ENCODE measurements at places on chromosomes 6 and 20. TPM values are rescaled to one million over a fixed set of nuclear protein-coding genes. Genes with fewer than 3 reads are reported as not detected.

DNA sequence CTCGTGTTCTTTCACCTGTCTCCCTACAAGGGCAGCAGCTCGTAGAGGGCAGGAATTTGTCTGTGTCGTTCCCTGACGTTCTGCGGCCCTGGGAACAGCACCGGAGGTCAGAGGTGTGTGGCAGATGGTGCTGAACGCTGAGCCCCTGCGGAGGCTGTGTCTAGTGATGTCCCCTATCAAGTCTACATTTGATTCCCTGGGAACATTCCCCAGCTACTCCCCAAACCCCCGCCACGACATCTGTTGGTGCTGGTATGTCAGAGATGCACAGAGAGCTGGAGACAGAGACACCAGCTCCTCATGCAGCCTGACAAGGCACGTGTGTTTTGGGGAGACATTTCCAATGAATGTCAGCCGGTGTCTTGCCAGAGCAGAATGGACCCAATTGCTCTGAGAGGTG is 7.7 kb downstream of the PMEPA1 start:
- peaks cover 23% of the 10 kb centered on the region for H3K4me1 ChIP-seq
- H3K4me3 ChIP-seq: no peak overlapping the region
- DNase-seq: no peak

DNA sequence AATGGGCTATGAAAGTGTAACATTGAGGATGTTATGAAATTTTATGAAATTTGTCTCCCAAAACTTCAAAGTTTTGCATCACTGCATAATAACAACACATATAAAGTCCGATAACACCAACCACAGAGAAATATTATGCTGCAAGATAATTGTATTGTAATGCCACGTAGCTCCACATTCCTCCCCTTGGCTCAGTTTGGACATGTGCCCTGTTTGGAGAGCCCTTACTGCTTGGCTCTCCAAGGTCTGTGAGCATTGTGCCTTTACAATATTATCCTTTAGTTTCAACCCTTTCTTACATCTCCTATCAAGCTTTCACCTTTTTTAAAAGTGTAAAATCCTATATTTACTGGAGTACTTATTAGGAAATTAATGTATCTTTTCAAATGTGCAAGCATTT is 10.8 kb downstream of the HBS1L start:
- H3K27ac ChIP-seq: no peak overlapping the region
- H3K36me3 ChIP-seq: peaks cover 5% of the 10 kb centered on the region
- no peaks in the 10 kb centered on the region for H3K27me3 ChIP-seq
- DNase-seq: no peak
- peaks cover 13% of the 10 kb centered on the region for H3K4me1 ChIP-seq

- DNase-seq: no peak
- H3K36me3 ChIP-seq: no peaks in the 10 kb centered on the region
- no peak overlapping the region for H3K4me3 ChIP-seq
- no peak overlapping the region for H3K27ac ChIP-seq
- H3K27me3 ChIP-seq: peaks cover 5% of the 10 kb centered on the region
- H3K4me1 ChIP-seq: peaks cover 14% of the 10 kb centered on the region
These were observed 9.3 kb upstream of the NTSR1 start for GRCh38 chr20:62699296-62699695.

GRCh38 chr20:14566505-14566904 is 229.1 kb upstream of the FLRT3 start:
- H3K4me1 ChIP-seq: peaks cover 23% of the 10 kb centered on the region
- H3K4me3 ChIP-seq: no peak overlapping the region
- peak; percentile 83 for DNase-seq
- H3K27me3 ChIP-seq: no peaks in the 10 kb centered on the region
- H3K36me3 ChIP-seq: no peaks in the 10 kb centered on the region
- H3K27ac ChIP-seq: peak overlapping the region; percentile 60

DNA sequence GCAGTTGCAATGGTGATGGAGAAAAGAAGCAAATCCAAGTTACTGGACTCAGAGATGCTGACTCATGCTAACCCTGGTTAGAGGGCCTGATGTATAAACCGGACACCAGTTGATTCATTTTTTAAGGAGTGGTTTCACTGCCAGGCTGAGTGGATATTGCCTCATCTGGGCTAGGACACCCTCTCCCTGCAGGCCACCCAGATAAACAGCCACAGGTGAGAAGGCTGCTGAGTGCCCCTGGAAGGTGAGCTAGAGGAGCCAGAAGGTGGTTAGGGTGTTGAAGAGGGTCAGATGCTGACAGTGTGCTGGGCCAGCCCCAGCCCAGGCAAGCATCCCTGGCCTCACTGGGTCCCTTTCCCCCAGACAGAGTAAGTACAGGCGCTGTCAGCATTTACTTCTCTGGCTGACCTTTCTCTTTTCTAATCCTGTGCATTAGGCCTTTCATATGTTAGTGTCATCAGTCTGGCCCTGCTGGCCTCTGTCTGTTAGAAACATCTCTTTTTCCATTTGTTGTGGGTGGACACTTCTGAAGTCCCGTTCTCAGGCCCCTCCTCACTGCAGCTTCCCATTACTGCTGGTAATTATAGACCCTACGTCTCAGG is 13.5 kb downstream of the EPB41L1 start:
- DNase-seq: peak; percentile 58
- no peaks in the 10 kb centered on the region for H3K36me3 ChIP-seq
- H3K4me3 ChIP-seq: no peak overlapping the region
- H3K27me3 ChIP-seq: no peaks in the 10 kb centered on the region

The TREM1 gene
- not detected for total RNA-seq

GRCh38 chr6:14397518-14397901 is 279.9 kb downstream of the CD83 start:
- no peaks in the 10 kb centered on the region for H3K27me3 ChIP-seq
- no peak for DNase-seq
- no peaks in the 10 kb centered on the region for H3K4me1 ChIP-seq
- no peaks in the 10 kb centered on the region for H3K36me3 ChIP-seq
- H3K4me3 ChIP-seq: no peak overlapping the region

DNA sequence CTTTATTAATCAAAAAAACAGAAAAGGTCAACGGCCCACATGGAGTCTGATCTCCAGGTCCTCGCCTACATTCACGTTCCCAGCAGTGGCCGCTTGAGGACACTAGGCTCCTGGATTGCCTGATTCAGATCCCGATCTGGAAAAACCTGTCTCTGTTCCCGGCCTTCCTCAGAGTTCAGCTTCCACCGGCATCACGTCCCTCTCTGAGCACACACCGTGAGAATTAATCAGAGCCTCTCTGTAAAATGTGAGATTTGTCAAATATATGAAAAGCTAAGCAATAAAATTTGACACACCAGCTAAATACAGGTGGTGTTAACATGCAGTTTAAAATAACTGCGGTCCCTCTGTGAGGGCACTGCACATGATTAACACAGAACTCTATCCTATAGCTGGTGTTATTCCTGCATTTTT is 122.8 kb upstream of the COL21A1 start:
- H3K4me1 ChIP-seq: peaks cover 35% of the 10 kb centered on the region
- peak overlapping the region; percentile 80 for H3K27ac ChIP-seq
- no peaks in the 10 kb centered on the region for H3K27me3 ChIP-seq
- DNase-seq: peak; percentile 84
- peak overlapping the region; percentile 60 for H3K4me3 ChIP-seq

DNA sequence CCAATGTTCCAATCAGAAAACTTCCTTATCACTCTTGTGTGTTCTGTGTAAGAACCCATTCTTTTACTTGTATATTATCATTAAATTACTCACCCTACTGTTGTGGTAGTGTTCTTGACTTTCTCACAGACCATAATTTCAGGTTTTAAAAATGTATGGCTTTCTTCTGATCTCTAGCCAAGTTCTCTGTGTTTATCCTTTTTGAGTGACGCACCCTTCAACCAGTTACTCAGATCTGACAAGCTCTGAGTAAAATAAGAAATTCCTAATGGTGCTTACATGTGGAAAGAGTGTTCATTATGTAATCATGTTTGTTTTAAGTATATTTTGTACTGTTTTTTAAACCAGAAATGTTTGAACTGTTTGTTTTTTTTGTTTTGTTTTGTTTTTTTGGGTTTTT is 11.0 kb downstream of the TBPL1 start:
- no peak overlapping the region for H3K27ac ChIP-seq
- no peak overlapping the region for H3K4me3 ChIP-seq
- DNase-seq: peak; percentile 43
- H3K4me1 ChIP-seq: peaks cover 9% of the 10 kb centered on the region
- H3K27me3 ChIP-seq: no peaks in the 10 kb centered on the region
- H3K36me3 ChIP-seq: no peaks in the 10 kb centered on the region

- no peak for DNase-seq
- H3K4me1 ChIP-seq: peaks cover 20% of the 10 kb centered on the region
- no peaks in the 10 kb centered on the region for H3K27me3 ChIP-seq
- H3K27ac ChIP-seq: no peak overlapping the region
These were observed 5.4 kb upstream of the PPP1R3G start for GRCh38 chr6:5079692-5080091.

DNA sequence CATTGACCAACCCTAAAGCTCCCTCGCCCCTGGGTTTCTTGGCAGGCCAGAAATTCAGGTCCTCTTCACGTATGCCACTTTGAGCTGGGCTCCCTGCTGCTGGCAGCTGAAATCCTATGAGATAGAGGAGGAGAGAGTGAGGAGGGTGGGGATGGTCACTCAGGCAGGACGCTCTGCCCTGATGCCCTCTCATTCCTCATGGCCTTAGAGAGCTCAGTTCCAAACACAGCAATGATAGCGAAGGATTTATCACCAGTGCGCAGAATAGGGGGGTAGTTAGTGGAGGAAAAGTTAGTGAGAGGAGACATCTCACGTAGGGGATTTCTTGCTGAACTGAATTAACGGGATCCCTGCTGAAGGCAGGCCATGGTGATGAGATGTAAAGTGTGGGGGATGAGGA is 84.2 kb upstream of the PMEPA1 start:
- DNase-seq: no peak
- H3K27ac ChIP-seq: no peak overlapping the region
- peaks cover 16% of the 10 kb centered on the region for H3K27me3 ChIP-seq
- no peaks in the 10 kb centered on the region for H3K36me3 ChIP-seq

The ADGRF1 gene
- total RNA-seq: not detected

- no peak overlapping the region for H3K27ac ChIP-seq
- no peaks in the 10 kb centered on the region for H3K36me3 ChIP-seq
- peaks cover 9% of the 10 kb centered on the region for H3K4me1 ChIP-seq
- H3K27me3 ChIP-seq: peaks cover 6% of the 10 kb centered on the region
- no peak for DNase-seq
- no peak overlapping the region for H3K4me3 ChIP-seq
These were observed 18.1 kb downstream of the KLHL32 start for GRCh38 chr6:96942676-96943075.

The KIFC1 gene
- 14.5 TPM for total RNA-seq

DNA sequence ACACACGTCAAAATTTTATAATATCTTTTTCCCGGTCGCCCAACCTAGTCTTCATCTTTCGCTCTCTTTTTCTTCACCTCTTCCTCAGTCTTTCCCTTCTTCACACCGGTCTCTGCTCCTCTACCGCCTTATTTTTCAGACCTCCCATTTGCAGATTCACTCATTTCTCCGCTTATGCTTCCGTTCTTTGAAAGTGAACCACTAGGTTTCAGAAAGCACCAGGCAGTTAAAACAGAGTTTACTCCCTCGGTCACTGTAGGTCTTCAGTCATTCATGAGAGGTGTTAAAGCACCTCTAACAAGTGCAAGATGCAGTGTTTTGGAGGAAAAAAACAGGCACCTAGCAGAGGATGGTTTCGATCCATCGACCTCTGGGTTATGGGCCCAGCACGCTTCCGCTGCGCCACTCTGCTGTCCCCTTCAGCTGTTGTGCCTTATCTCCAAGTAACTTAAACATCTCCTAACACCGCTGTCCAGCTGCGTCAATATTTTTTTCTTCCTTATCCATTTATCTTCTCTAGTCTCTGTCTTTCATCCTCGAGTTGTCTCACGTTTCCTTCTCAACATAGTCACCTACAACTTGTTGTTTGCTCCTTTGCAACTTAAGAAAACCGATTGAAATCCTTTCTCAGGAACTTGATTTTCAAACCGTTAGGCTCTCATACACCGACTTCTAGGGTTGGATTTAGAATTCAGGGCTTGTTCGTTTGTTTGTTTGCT is 119.7 kb upstream of the ZNF184 start:
- peak; percentile 75 for DNase-seq
- H3K36me3 ChIP-seq: no peaks in the 10 kb centered on the region
- no peak overlapping the region for H3K27ac ChIP-seq
- H3K27me3 ChIP-seq: no peaks in the 10 kb centered on the region
- H3K4me1 ChIP-seq: no peaks in the 10 kb centered on the region
- peak overlapping the region; percentile 41 for H3K4me3 ChIP-seq

DNA sequence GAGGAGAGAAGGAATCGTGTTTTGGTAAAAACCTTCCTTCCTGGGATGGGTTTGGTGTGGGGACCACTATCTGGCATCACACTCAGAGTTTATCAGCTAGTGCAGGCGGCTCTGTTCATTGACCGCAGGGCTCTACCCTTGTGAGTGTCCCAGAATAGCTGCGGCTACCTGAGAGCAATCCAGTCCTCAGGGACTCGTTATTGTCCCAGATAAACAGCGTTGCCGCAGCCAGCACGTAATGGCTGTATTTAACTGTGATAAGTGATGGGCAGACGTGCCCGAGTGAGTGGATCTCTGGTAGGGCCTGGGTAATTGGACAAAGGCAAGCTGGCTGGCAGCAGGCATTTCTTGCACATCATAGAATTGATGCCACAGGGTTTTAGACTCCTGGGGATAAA is 163.3 kb downstream of the SOBP start:
- no peaks in the 10 kb centered on the region for H3K4me1 ChIP-seq
- H3K27me3 ChIP-seq: no peaks in the 10 kb centered on the region
- no peaks in the 10 kb centered on the region for H3K36me3 ChIP-seq
- no peak overlapping the region for H3K4me3 ChIP-seq

DNA sequence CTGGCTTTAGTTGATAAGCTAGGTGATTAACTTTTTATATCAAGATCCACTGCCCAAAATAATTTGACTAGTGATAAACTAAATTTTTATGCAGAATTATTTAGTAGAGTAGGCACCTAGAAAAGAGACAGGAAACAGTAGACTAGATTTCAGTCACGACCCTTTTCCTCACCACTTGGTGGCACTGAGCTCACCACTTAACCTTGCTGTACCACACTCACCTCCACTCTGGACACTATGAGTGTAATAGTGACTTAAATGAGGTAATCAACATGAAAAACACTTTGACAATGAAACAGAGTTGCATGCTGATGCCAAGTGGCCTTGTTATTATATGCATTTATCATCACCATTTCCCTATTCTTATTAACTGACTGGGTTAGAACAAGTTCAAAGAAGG is 730.4 kb downstream of the KIF16B start:
- no peak for DNase-seq
- H3K27ac ChIP-seq: no peak overlapping the region
- no peak overlapping the region for H3K4me3 ChIP-seq
- no peaks in the 10 kb centered on the region for H3K4me1 ChIP-seq

DNA sequence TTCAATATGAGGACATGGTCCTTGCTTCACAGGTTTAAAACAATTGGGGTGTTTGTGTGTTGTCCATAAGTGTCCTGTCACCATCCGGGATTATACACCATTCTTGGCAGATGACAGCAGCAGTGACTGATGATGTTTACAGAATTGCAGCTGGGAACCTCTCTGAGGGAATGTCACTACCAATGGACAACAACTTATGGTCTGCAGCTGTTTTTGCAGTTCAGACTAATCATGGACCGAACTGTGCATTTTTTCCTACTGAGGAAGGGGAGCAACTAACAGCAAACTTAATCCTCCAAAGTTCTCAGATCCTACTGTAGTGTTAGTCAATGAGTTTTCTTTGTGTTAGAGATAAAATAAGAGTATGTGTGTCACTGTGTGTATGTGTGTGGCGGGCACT is 26.0 kb downstream of the FAM229B start:
- no peaks in the 10 kb centered on the region for H3K27me3 ChIP-seq
- peaks cover 14% of the 10 kb centered on the region for H3K4me1 ChIP-seq

All from GM23248 (cell line).